ENCODE measurements at places on chromosomes 16 and 17.
A peak's percentile ranks its signal among the peaks of the same experiment; 100 is the strongest.

GRCh38 chr17:76404976-76405563 lies 20.7 kb downstream of the SPHK1 start:
- no peak for DNase-seq

DNA sequence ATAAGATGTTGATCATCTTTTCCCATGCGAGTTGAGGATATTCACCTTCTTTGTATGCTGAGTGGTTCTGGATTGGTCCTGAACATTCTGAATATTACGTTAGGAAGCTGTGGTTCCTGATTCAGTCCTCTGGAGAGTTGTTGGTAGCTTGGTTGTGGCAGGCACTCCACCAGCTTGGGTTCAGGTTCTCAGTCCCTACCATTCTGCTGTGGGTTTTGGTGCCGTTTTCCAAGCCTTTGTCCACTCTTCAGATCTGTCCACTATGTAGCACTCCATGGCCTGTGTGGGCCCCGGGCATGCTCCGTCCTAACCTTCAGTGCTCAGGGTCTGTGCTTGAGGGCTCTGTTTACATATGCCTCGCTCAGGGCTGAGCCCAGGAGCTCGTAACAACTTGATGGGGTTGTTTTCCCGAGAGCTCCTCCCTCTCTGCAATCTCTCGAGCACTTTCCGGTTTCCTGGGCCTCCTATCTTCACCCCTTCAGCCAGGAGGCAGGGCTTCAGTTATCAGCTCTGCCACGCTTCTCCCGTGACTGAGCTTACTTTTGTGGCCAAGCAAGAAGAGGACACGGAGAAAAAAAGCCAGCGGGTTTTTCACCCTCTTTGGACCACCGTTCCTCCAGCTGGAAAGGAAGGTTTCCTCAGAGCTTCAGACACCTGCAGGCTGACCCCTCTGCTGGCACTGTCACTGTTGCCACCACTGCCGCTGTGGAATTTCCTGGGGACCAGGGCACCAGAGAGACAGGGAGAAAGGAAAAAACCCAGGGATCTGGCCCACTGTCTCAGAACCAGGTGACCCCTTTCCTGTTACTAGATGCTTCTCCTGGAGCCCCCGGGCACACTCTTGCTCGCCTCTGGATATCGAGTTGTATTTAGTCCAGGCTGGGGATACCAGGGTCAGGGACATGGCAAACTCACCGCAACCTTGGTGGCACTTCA lies 19.6 kb downstream of the KIAA0513 start:
- DNase-seq, result no peak

DNA sequence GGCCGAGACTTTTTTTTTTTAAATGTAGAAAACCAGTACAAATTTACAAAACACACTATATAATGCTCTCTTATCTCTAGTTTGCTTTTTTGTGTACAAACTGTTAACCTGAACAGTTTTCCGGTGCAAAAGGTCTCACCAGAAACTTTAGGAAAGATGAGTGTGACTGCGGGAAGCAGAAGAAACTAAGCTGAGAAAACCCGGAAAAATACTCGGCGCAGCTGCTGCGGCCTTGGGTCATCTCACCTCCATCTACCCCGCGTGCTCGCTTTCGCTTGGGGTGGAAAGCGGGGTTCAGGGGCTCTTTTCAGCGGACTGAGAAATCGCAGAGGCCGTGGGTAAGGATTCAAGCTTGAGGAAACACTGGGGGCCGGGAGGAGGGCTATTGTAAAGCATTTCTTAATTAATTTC lies 1.8 kb downstream of the SALL1 start:
- DNase-seq, result no peak

DNA sequence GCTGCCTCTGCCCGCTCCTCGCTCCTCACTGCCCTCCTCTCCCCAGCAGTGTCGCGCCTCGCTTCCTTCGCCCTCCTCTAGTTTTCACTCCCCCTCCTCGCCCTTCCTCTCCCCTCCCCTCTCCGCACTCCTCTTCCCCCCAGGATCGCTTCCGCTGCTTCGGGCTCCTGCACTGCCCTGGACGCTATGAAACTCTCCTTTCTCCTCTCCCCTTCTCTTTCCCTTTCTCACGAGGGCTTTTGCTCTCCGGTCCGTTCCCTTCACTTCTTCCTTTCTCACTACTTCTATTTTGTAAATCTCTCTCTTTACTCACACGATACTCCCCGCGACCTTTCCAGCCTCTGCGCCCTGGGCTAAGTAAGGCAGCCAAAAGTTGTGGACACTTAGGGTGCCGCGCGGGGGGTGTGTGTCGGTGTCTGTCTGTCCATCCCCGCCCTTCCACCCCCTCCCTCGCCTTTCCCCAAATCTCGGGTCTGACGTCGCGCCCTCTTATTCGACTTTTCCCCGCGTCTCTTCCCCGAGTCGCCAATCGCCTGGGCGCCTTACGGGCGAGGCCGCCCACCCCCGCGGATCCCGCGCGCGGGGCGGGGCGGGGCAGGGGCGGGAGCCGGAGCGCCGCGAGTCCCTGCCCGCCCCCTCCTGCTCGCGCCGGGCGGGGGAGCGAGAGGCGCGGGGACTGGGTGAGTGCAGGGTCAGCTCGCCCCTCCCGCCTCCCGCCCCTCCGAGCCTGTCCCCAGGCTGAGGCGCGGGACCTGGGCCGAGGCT lies at the start of gene IRX3:
Gene IRX3 (minus strand): TSS at position 422 of the 765 bp plus-strand sequence. CDS start 737 bp downstream, outside the sequence.
- DNase-seq, result peak; percentile 75

GRCh38 chr16:55667753-55668152 lies 12.0 kb downstream of the SLC6A2 start:
- DNase-seq, result no peak

DNA sequence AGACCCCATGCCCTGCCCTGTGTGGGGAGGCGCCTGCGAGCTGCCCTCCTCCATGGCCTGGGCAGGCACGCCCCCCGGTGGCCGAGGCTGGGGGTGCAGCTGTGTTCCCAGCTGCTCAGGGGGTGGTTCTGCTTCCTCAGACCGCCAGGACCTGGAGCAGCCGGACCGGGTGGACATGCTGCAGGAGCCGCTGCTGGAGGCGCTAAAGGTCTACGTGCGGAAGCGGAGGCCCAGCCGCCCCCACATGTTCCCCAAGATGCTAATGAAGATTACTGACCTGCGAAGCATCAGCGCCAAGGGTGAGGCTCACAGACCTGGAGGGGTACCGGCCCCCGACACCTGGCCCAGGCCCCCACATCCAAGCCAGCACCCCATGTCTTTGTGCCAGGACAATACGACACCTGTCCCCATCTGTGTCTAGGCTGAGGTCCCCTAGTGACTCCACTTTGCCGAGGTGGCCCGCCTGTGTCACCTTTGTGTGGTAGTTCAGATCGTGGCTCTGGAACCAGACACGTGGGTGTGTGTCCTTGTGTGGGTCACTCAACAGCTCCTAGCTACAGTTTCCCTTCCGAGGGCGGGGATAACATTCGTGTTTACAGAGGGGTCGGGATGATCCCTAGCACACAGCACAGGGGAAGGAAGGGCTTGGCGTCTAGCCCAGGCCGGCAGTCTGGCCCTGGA lies 9.3 kb downstream of the GJD3 start:
- DNase-seq, result no peak

DNA sequence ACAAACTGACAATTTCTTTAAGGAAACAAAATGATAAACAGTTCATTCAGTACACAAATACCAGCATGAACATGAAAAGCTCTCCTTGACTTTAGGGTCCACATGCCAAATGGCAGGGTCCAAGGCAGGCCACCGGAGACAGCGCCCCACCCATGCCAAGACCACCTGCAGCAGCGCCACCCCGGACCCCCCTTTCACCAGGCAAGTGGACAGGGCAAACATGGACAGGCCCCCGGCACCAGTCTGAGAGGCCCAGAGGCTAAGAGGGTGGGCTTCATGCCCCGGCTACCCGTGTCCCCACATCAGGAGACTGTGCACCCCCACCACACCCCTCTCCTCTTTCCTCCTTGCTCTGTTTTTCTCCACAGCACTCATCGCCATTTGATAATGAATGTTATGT lies 14.7 kb upstream of the ASGR2 start:
- DNase-seq, result no peak

- DNase-seq, result no peak
Measured at GRCh38 chr17:17703140-17703919, 22.1 kb downstream of the RAI1 start.

DNA sequence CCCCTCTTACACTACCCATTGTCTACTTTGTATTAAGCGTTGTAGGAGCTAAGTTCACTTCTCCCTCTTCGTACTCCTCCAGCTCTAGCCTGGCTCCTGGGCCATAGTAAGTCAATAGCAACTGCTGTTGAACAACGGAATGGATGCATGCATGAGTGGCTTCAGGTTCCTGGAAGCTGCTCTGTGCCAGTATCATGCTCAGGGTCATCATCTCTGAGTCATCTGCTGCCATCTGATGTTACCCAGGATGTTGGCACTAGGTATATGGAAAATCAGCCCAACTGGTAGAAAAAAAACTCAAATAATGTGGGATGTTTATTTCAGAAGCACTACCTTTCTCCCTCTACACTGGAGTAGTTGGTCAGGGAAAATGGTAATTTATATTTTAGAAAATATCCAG lies 536.8 kb downstream of the NPIPA7 start:
- no peak for DNase-seq

DNA sequence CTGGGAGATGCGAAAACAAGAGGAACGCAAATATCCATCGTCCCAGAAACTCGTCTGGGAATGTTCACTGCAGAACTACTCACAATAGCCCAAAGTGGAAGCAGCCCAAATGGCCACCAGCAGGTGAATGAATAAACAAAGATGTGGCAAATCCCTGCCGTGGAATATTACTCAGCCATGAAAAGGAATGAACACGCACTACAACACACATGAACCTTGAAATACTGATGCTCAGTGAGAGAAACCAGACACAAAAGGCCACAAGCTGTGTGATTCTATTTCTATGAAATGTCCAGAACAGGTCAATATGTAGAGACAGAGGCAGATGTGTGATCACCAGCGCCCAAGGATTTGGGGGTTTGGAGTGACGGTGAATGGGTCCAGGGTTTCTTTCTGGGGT lies 169.8 kb downstream of the IRF8 start:
- DNase-seq, result no peak

GRCh38 chr16:56606476-56607108 lies 1.8 kb upstream of the MT2A start:
- peak; percentile 77 for DNase-seq

- no peak for DNase-seq
Measured at GRCh38 chr17:41339571-41340172, 11.0 kb downstream of the KRT33A start.

DNA sequence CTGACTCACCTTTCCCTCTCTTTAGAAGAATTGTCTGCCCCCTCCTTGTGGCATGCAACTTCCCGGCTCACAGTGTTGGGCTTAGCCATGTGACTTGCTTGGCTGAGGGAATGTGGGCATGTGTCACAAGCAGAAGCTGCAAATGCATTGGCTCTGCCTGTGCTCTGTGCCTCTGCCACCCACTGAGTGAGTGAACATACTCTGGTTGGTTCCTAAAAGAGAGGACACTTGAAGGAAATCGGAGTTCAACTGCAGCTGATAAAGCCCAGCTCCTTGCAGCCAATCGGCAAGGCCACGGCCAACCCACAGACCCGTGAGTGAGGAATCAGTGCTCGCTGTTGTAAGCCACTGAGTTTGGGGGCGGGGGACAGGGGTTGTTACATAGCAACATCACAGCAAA lies 10.9 kb upstream of the GINS2 start:
- DNase-seq, result peak; percentile 31

GRCh38 chr17:28896884-28897768 lies at the start of gene FLOT2:
Gene FLOT2, minus strand, starts transcription at chr17:28897733. Its CDS starts 159 bp downstream, at chr17:28897574.
- DNase-seq, result no peak

- no peak for DNase-seq
Measured at GRCh38 chr17:66952681-66953629, 11.6 kb upstream of the CACNG4 start.

- no peak for DNase-seq
Measured at GRCh38 chr16:56679078-56679730, 3.1 kb upstream of the MT1X start.

DNA sequence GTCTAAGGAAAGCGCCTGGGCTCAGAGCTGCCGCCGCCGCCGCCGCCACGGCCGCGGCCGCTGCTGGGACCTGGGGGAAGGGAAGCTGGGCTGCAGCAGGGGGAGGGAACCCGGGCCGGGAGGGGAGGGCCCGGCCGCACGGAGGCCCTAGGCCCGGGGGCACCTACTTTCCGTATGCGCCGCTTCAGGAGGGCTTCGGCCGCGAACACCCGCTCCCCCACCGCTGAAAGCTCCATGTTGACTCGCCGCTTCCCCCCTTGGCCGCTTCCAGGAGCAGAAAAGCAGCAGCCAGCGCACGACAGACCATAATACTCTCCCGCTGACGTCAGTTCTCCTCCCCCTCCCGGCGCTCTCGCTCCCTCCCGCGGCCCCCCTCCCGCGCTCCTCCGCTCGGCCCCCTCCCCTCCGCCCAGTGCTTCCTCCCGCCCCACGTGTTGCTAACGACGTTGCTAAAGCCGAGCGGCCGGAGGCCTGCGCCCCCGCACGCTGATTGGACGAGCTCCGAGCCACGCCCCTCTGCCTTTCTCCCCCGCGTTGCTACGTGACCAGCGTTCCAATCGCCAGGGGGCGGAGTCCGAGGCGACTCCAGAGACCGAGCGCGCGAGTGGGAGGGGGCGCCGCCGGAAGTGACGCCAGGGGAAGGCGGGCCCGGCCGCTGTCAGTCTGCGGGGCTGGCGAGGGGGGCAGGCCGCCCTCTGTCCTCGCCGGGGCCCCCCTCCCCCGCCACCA lies at the start of gene CBX8:
Gene CBX8 (minus strand): TSS at position 315 of the 729 bp plus-strand sequence. CDS start 79 bp downstream, at position 236.
- DNase-seq, result peak; percentile 97

- no peak for DNase-seq
Measured at GRCh38 chr16:10584981-10585438, 4.6 kb upstream of the EMP2 start.

DNA sequence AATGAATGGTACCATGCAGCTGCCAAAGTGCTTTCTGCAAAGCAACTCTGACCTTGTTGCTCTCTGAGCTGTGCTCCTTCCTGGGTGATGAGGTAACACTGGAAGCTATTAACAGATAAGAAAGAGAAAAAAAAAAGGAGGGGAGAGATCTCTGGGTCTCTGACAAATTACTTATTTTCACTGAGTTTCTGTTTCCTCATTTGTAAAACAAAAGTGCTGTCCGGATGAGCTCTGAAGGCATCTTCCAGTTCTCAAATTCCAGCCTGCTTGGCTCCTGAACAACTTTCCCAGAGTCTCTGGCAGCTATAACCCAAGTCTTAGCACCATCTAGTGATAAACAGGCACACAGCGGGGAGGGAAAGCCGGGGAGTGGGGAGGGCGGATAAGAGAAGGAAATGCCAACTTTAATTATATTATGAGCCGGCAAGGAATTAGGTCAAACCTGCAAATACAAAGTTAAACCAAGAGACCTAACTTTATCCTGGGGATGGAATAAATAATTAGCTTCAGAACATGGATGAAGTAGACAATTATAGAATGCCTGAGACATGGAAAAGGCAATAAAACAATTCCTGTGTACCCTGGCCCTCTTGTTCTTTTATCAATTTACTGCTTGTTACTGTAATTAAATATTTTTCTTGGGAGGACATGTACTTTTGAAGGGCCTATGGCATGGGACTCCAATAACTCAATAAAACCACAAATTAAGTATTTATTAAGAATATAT lies 61.3 kb upstream of the KIFC3 start:
- DNase-seq, result peak; percentile 49

DNA sequence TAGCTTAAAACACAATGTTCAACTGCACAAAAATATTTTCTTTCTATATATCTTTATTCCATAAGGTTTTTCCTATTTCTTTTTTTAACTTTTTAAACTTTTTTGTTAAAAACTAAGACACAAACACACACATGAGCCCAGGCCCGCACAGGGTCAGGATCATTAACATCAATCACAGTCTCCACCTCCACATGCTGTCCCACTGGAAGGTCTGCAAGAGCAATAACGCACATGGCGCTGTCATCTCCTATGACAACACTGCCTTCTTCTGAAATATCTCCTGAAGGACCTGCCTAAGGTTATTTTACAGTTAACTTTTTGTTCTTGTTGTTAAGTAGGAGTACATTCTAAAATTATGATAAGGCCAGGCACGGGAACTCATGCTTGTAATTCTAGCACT lies 4.1 kb downstream of the CFAP20 start:
- no peak for DNase-seq

GRCh38 chr17:60153606-60154390 lies 4.0 kb downstream of the CA4 start:
- DNase-seq, result no peak
